MM.1S (cell line): ENCODE measurements at places on chromosomes 7 and 10.

DNA sequence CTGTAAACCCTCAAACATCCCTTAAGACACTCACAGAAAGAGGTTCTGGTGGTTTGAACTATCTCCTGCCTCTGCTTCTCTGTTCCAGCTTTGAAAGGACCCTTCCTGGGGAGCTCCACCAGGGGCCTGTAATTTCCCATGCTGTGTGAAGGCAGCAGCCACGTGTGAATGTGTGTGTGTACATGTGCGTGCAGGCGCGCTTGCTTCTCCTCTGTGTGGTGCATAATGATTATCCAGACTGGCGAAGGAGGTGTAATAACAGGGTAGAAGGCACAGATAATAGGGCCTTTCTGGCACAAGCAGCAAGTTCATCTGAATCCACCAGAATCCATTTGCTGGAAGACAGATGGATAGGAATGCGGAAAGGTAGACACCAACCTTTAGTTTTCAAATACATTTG is 466.5 kb downstream of the GRID1 start:
- no peak for DNase-seq
- no peaks in the 10 kb centered on the region for H3K27me3 ChIP-seq
- H3K4me1 ChIP-seq = no peaks in the 10 kb centered on the region
- H3K4me3 ChIP-seq = no peak overlapping the region

DNA sequence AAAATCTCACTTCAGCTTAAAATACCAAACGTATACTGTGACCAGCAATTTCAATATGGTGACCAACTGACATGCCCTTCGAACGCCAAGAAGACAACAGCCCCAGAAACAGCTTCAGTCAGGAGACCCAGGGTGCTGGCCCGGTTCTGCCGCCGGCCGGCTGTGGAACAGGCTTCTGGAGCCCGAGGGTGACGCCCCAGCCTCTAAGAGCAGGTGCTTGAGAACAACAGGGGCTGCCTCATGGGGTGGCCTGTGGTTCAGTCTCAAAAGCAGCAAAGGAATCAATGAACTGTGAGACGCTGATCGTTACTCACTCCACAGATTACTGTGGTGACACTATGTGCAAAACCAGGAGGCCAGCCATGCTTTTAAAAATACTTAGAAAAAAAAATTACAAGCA is 17.3 kb downstream of the GPER1 start:
- H3K4me1 ChIP-seq = no peaks in the 10 kb centered on the region
- no peaks in the 10 kb centered on the region for H3K27me3 ChIP-seq
- no peak overlapping the region for H3K4me3 ChIP-seq

- no peak overlapping the region for H3K4me3 ChIP-seq
- H3K4me1 ChIP-seq = no peaks in the 10 kb centered on the region
- no peak for DNase-seq
- no peaks in the 10 kb centered on the region for H3K27me3 ChIP-seq
- H3K36me3 ChIP-seq = no peaks in the 10 kb centered on the region
These were observed 429.6 kb downstream of the ADRA2A start for GRCh38 chr10:111506266-111507034.

DNA sequence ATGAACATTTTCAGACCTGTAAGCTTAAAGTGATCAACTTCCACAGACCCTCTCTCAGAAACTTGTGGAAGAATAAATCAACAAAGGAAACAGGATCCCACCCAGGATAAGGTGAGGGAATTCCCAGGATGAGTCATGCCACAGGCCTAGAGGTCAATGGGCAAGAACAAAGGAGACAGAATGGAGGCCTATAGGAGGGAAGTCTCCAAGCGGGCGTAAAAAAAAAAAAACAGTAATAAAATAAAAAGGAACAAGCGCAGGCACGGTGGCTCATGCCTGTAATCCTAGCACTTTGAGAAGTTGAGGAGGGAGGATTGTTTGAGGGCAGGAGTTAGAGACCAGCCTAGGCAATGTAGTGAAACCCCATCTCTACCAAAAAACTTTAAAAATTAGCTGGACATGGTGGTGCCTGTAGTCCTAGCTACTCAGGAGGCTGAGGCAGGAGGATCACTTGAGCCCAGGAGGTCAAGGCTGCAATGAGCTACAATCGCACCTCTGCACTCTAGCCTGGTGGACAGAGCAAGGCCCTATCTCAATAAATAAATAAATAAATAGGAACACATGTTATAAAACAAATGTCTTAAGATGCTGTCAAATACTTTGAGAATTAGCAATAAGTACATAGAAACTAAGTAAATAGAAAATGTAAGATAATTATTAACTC is 8.4 kb downstream of the SORBS1 start:
- no peak overlapping the region for H3K27ac ChIP-seq
- DNase-seq = no peak
- no peaks in the 10 kb centered on the region for H3K36me3 ChIP-seq
- H3K4me1 ChIP-seq = no peaks in the 10 kb centered on the region
- H3K27me3 ChIP-seq = no peaks in the 10 kb centered on the region

GRCh38 chr10:28559618-28560017 is 26.7 kb downstream of the WAC start:
- H3K4me1 ChIP-seq = no peaks in the 10 kb centered on the region
- DNase-seq = no peak
- H3K36me3 ChIP-seq = peaks cover 9% of the 10 kb centered on the region; the same call in 1 of the 2 replicates
- H3K27ac ChIP-seq = no peak overlapping the region
- no peak overlapping the region for H3K4me3 ChIP-seq
- no peaks in the 10 kb centered on the region for H3K27me3 ChIP-seq

DNA sequence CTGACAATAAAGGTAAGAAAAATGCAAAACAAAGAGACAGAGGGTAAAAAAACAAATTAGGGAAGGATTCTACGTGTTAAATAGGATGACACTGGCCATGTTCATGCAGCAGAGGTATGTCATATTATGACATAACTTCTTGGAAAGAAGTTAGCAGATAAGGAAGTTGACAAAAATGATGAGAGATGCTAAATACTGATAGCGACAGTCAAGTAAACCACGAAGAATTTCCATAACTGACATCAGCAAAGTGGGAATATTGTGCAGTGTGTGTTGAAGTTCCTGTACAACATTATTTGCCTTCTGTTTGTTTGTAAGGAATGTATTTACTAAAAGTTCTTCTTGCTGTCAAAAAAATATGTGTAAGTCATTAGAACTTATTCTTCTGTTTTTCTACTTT is 29.5 kb downstream of the MDH2 start:
- no peaks in the 10 kb centered on the region for H3K36me3 ChIP-seq
- no peaks in the 10 kb centered on the region for H3K4me1 ChIP-seq
- no peak overlapping the region for H3K4me3 ChIP-seq
- H3K27me3 ChIP-seq = no peaks in the 10 kb centered on the region
- H3K27ac ChIP-seq = no peak overlapping the region

DNA sequence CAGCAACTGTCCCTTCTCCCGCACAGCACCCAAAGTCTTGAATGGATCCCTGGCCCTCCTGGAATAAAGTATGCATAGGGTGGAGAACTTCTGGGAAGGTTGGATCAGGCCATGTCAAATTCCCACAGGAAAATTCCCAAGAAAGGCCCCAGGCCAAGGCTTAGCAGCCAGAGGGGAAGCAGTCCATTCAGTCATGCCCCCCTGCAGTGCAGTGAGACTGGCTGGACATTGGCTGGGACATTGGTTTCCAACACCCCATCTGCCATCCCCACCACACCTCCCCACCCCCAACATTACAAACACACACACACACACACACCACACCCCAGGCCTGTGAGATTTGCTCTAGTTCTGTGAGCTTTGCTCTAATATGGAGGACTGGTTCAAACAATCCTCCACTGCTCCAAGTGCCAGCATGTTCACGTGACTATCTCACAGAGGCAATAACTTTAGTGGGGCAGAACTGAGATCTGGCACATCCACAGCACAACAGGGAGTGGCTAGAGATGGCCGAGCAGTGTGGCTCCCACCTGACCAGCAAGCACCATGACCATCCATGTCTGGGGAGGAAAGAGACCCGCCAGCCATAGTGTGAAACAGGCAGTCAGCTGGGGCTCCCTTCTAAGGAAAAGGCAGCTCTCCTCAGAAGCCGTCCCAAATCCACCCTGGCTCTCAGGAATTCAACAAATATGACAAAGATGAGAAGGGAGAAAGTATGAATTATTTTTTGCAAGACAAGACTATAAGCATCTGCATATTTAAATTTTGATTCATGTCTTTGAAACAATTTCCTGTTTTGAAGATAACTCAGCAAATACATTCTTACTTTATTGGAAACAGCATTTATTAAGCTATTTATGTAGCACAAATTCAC is 6.7 kb upstream of the FAM170B start:
- H3K27ac ChIP-seq = no peak overlapping the region
- no peak overlapping the region for H3K4me3 ChIP-seq

DNA sequence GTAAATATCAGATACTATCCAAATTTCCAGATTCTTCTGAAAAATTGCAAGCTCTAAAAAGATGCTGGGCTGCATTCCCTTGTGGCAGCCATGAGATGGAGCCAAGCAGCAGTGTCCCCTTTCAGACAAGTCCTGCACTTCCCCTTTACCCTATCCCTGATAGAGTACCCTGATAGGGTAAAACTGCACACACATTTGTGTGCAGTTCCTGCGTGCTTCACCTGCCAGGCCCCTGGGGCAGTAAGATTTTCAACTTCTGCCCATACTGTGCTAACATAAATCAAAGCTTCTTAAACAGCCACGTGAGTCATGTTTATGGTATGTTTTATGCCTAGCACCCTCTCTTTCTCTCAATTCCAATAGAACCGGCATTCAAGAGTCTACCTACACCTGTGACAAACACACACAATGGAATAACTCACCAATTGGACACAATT is 52.2 kb downstream of the IFIT5 start:
- no peaks in the 10 kb centered on the region for H3K27me3 ChIP-seq
- H3K36me3 ChIP-seq = no peaks in the 10 kb centered on the region
- H3K27ac ChIP-seq = no peak overlapping the region
- no peak overlapping the region for H3K4me3 ChIP-seq
- H3K4me1 ChIP-seq = no peaks in the 10 kb centered on the region; the same call in 1 of the 2 replicates

DNA sequence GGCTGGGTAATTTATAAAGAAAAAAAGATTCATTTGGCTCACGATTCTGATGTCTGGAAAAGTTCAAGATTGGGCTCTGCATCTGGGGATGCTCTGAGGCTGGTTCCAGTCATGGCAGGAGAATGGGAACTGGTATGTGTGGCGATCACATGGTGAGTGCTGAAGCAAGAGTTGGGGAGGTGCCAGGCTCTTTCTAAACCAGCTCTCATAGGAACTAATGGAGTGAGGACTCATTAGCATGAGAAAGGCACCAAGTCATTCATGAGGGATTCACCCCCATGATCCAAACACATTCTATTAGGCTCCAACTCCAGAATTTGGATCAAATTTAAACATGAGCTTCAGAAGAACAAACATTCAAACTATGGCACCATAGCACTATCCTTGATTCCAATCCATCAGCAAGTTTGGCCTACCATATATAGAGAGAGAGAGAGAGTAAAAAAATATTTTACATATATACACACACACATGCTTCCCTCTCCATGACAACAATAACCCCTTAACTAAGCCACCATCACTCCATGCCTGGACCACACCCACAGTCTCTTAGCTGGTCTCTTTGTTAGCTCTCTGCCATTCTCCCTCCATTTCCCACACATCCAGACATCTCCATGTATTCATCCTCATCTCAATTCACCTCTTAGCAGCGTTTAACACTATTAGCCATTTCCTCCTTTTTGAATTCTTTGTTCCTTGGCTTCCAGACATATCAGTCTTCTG is 57.9 kb downstream of the NPY start:
- no peaks in the 10 kb centered on the region for H3K4me1 ChIP-seq
- no peaks in the 10 kb centered on the region for H3K36me3 ChIP-seq
- H3K27ac ChIP-seq = no peak overlapping the region

- H3K36me3 ChIP-seq = no peaks in the 10 kb centered on the region
- no peak for DNase-seq
- no peaks in the 10 kb centered on the region for H3K27me3 ChIP-seq
- no peak overlapping the region for H3K27ac ChIP-seq
These were observed 31.2 kb downstream of the COL17A1 start for GRCh38 chr10:104054430-104054829.

DNA sequence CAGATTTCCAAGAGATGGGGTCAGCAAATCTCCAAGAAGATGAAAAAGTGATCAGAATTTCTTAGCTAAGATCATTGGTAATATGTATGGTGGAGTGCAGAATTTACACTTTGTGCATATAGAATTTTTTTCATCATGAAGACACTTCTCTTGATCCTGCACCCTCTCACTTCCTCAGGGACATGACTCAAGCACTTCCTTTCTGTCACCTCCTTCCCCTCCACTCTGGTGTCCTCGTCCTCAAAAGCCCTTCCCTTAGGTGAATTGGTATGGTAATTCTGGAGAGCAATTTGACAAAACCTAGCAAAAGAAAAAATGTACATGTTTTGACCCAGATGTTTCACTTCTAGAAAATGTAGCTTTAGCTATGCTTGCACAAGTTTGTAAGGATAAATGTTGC is 18.1 kb downstream of the CALN1 start:
- H3K4me1 ChIP-seq = no peaks in the 10 kb centered on the region
- no peak overlapping the region for H3K27ac ChIP-seq
- no peaks in the 10 kb centered on the region for H3K36me3 ChIP-seq
- no peak overlapping the region for H3K4me3 ChIP-seq

GRCh38 chr10:28387140-28387539 is 84.3 kb upstream of the MPP7 start:
- H3K36me3 ChIP-seq = no peaks in the 10 kb centered on the region
- no peak for DNase-seq
- 0 out of 2 replicates have a peak, but pooled peaks cover 6% of the 10 kb centered on the region for H3K27me3 ChIP-seq
- no peak overlapping the region for H3K27ac ChIP-seq

- H3K36me3 ChIP-seq = no peaks in the 10 kb centered on the region
- peak overlapping the region; percentile 21; the same call in 1 of the 2 replicates for H3K27ac ChIP-seq
- peaks cover 20% of the 10 kb centered on the region for H3K4me1 ChIP-seq
- peak; percentile 92 for DNase-seq
- no peak overlapping the region for H3K4me3 ChIP-seq
- H3K27me3 ChIP-seq = no peaks in the 10 kb centered on the region
These were observed 55.0 kb downstream of the PODXL start for GRCh38 chr7:131501422-131501821.

DNA sequence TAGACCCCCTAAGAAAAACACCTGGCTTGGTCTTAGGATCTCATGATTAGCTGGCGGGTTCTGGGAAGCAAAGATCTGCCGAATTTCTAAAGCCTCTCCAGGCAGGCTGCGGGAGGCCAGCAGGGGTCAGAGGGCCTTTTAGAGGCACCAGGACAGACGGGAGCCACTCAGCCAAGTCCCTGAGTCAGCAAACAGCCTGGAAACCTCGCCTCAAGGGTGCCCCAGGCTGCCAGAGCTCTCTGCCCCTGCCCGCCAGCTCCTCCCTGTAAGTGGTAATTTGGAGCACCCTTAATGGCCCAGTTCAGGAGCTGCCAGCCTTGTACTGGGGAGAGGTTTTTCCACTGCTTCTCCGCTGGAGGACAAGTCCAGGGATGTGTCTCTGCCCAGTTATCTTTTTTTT is 88.7 kb downstream of the HIP1 start:
- no peak overlapping the region for H3K27ac ChIP-seq
- no peaks in the 10 kb centered on the region for H3K27me3 ChIP-seq
- H3K4me1 ChIP-seq = no peaks in the 10 kb centered on the region
- H3K36me3 ChIP-seq = no peaks in the 10 kb centered on the region
- no peak overlapping the region for H3K4me3 ChIP-seq

- no peak for DNase-seq
- H3K4me1 ChIP-seq = no peaks in the 10 kb centered on the region
- no peaks in the 10 kb centered on the region for H3K27me3 ChIP-seq
- no peak overlapping the region for H3K4me3 ChIP-seq
- no peak overlapping the region for H3K27ac ChIP-seq
These were observed 667.9 kb downstream of the AUTS2 start for GRCh38 chr7:70266186-70266585.

GRCh38 chr7:35256256-35257175 is 2.6 kb upstream of the TBX20 start:
- no peak for DNase-seq
- H3K36me3 ChIP-seq = no peaks in the 10 kb centered on the region
- H3K4me3 ChIP-seq = no peak overlapping the region
- H3K27ac ChIP-seq = no peak overlapping the region

- no peaks in the 10 kb centered on the region for H3K4me1 ChIP-seq
- H3K27ac ChIP-seq = no peak overlapping the region
These were observed 25.7 kb downstream of the NEUROD6 start for GRCh38 chr7:31314781-31315180.
